ENCODE measurements at places on chromosomes 5 and 9. TPM values are rescaled to one million over a fixed set of nuclear protein-coding genes. Genes with fewer than 3 reads are reported as not detected.

Gene GFI1B
- total RNA-seq, result not detected

Gene GABRA6
- not detected for total RNA-seq

Gene FST
- 73.6 TPM for total RNA-seq

Gene FSD1L
- 10.3 TPM for total RNA-seq

Gene IFNK
- total RNA-seq, result not detected

Gene SPINK5
- total RNA-seq, result not detected

Gene GABRA1
- not detected for total RNA-seq

Gene ZNF169
- total RNA-seq, result 5.0 TPM

Gene CYSRT1
- total RNA-seq, result 0.44 TPM

Gene LCN10
- total RNA-seq, result not detected

Gene DAB2
- total RNA-seq, result 199 TPM

Gene ASB6
- 19.3 TPM for total RNA-seq

Gene FRRS1L
- 0.50 TPM for total RNA-seq

Gene LTC4S
- total RNA-seq, result not detected

Gene SPATA31A3
- not detected for total RNA-seq

Gene OTULIN
- 28.4 TPM for total RNA-seq

Gene NUDCD2
- 3.6 TPM for total RNA-seq

Gene HAVCR2
- 2.2 TPM for total RNA-seq

Gene PLPP7
- 9.3 TPM for total RNA-seq

Gene TEK
- total RNA-seq, result 6.4 TPM

Gene UNC13B
- total RNA-seq, result 43.8 TPM

Gene TNIP1
- 56.0 TPM for total RNA-seq

Gene FOXD4L6
- not detected for total RNA-seq

Gene ADCY2
- total RNA-seq, result 0.15 TPM

Gene PHYHD1
- total RNA-seq, result 18.7 TPM

Gene TMC1
- not detected for total RNA-seq

Gene TGFBI
- 1,490 TPM for total RNA-seq

Gene STK32A
- 0.44 TPM for total RNA-seq

Gene IL13
- total RNA-seq, result not detected
